ENCODE measurements at places on chromosomes 11 and 22. TPM values are rescaled to one million over a fixed set of nuclear protein-coding genes. Genes with fewer than 3 reads are reported as not detected.

Gene SULT4A1
- 2.9 TPM for total RNA-seq

Gene IFT27
- total RNA-seq: 27.7 TPM

DNA sequence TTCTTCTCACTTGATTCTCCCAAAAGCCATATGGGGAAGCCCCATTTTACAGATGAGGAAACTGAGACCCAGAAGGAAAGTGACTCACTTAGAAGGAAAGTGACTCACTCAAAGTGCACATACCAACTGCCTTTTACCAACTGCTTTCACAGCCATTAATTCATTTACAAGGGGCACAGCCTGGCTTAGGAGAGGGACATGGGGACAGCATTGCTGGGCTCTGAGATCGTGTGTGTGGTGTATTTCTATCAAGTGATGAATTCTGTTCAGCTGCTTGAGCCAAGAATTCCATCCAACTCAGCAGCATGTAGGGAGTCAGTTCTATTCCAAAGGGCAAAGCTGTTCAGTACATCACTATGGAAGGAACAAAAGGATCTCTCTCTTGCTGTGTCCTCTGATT, 23.5 kb upstream of the PAK1 start:
- no peak overlapping the region for H3K4me3 ChIP-seq
- no peak overlapping the region for H3K27ac ChIP-seq
- H3K27me3 ChIP-seq: no peaks in the 10 kb centered on the region

Gene PNPLA3
- not detected for total RNA-seq
